ENCODE measurements at places on chromosomes 3 and 15. TPM values are rescaled to one million over a fixed set of nuclear protein-coding genes. Genes with fewer than 3 reads are reported as not detected.

- no peak overlapping the region for H3K27ac ChIP-seq
- no peak overlapping the region for H3K4me3 ChIP-seq
- peaks cover 11% of the 10 kb centered on the region for H3K4me1 ChIP-seq
- H3K27me3 ChIP-seq = peaks cover 24% of the 10 kb centered on the region
These were observed 8.3 kb upstream of the POLR2M start for GRCh38 chr15:57698243-57698642.

DNA sequence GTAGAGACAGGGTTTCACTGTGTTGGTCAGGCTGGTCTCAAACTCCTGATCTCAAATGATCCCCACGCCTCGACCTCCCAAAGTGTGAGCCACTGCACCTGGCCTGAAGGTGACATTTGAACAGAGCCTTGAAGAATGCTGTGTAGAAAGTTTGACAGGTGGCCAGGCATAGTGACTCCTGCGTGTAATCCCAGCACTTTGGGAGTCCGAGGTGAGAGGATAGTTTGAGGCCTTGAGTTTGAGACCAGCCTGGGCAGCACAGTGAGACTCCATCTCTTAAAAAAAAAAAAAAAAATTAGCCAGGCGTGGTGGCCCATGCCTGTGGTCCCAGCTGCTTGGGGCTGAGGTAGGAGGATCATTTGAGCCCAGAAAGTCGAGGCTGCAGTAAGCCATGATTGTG, 1.5 kb downstream of the IQGAP1 start:
- peaks cover 43% of the 10 kb centered on the region for H3K36me3 ChIP-seq
- no peaks in the 10 kb centered on the region for H3K27me3 ChIP-seq
- H3K4me1 ChIP-seq = peaks cover 61% of the 10 kb centered on the region
- H3K4me3 ChIP-seq = peak overlapping the region; percentile 98
- DNase-seq = no peak
- peak overlapping the region; percentile 95 for H3K27ac ChIP-seq

DNA sequence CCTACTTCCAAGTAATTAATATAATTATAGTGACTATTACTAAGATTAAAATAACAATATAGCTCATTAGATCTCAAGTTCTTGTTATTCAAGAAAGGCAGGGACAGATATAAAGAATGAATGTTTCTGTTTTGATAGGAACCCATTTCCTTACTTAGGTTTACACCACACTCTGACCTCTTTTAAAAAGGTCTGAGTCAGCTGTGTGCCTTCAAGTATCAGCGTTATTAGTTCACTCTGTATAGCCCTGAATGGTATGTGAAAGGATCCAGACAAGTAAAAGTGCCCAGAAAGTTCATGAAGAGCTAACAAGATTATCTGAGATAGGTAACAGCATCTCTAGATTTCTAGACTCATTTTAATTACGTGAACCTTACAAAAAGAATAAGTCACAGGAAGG, 28.9 kb downstream of the PDCD10 start:
- H3K36me3 ChIP-seq = peaks cover 51% of the 10 kb centered on the region
- DNase-seq = no peak
- peaks cover 7% of the 10 kb centered on the region for H3K4me1 ChIP-seq

LRRK1 gene
- 0.45 TPM for total RNA-seq

DNA sequence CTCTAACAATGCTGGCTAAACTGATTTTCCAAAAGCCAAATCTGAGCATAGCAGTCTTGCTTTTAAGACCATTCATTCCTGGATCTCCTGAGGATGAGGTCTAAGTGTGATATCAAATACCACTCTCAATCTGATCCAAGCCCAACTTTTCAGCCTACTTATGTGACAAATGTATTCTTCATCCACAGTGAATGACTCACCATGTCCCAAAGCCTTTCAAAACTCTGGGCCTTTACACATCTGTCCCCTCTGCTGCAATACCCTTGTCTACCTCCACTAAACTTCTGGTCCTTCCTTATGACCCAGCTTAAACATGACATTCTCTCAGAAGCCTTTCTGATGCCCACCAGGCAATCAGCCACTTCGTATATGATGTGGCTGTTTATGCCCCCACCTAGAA, 4.6 kb downstream of the ANAPC13 start:
- H3K4me1 ChIP-seq = peaks cover 26% of the 10 kb centered on the region
- H3K4me3 ChIP-seq = no peak overlapping the region
- H3K27ac ChIP-seq = no peak overlapping the region
- H3K27me3 ChIP-seq = no peaks in the 10 kb centered on the region
- H3K36me3 ChIP-seq = peaks cover 55% of the 10 kb centered on the region
- no peak for DNase-seq

GRCh38 chr3:38916706-38917105, 100.7 kb upstream of the SCN10A start:
- no peaks in the 10 kb centered on the region for H3K4me1 ChIP-seq
- DNase-seq = no peak
- no peaks in the 10 kb centered on the region for H3K36me3 ChIP-seq

Measured in activated CD4-positive, alpha-beta T cell treated with anti-CD3 and anti-CD28 coated beads, Interleukin-2, amount 10 ng/mL, durations not matched to agents 7 days and 5 days (primary cell).